AG04449 (cell line): ENCODE measurements at places on chromosomes 12 and 14.

GRCh38 chr12:44771485-44772021 is 104.6 kb downstream of the NELL2 start:
- no peak for DNase-seq

DNA sequence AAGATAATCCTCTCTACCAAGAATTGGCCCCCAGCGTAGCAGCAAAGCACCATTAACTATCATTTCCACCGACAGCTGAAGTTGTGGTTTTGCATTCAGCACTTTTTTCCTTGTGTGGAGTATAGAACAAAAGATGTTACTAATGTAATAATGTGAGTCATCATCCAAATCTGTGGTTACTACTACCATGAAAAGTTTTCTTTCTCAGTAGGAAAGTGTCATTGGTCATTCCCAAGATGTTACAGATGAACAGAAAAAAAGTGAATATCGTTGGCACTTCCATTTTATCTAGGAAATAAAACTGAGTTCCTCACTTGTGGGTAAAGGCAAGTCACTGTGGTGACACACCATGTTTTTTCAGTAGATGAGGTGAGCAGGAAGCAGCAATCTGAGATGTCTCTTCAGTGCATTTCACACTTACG is 30.3 kb upstream of the IFNG start:
- DNase-seq = no peak

GRCh38 chr12:41213107-41213506 is 25.0 kb downstream of the PDZRN4 start:
- DNase-seq = no peak

DNA sequence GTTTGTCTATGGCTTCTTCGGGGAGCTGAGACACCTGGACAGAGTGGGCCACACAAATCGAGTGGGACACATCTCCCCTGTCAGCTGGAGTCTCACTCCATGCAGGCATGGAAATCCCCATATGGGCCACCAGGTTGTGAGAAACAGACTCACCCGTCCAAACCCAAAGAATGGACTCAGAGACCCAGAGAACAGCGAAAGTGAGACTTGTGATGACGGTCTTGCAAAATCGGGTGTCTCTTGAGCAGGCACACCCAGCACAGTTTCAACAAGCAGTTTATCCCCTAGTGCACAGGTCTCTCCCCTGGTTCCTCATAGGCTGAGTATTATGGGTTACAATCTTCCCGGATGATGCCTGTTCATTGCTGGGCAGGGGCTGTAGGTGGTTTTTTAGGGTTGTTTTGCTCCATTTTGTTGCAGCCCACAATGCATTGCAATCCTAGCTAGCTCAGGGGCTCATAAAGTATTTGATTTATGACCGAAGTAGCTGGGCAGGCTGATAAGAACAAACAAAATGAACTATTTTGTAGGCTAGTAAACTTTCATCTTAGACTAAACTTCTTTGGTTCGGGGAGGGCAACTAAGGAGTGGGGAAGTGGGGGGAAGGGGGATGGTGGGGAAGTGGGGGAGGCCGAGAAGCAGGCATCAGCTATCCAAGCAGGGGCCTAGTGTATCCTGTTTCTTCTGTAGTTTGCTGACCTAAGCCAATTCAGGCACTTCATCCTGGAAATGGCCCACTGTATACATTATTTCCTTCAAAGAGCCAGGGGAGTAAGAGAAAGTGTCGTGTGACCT is 45.3 kb downstream of the IQSEC3 start:
- no peak for DNase-seq

- DNase-seq = no peak
These were observed 17.1 kb upstream of the BICD1 start for GRCh38 chr12:32089586-32089985.

DNA sequence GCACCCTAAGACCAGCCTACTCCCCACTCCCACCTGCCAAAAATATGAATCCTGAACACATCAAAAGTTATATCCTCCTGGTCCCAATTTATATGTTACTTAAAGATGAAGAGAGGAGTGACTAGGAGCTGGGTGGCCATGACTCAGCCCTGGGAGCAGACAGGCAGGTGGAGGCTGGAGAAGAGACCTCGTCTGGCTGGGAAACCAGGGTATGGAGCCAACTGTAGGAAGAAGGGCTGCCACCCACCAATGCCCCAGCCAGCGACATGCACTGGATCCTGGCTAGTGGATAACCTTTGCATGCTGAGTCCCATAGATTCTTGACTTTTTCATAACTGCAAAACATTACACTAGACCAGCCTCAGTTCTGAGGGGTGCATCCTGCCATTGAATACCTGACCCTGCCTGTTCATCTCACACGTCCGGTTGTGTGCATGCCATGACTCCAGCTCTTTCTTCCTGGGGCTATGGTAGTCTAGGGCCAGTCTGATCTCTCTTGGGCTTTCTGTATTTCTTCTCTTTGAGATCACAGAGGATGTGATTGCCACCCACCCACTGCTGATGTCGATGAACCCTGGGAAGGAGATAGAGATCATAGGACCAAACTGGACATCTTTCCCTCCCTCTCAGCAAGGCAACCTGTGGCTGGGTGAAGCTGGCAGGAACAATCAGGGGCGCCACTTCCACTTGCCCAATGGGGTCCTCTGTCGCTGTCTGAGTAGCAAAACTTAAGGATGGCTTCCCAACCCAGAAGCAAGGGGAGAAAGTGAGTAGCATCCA is 69.6 kb upstream of the DDX11 start:
- no peak for DNase-seq

DNA sequence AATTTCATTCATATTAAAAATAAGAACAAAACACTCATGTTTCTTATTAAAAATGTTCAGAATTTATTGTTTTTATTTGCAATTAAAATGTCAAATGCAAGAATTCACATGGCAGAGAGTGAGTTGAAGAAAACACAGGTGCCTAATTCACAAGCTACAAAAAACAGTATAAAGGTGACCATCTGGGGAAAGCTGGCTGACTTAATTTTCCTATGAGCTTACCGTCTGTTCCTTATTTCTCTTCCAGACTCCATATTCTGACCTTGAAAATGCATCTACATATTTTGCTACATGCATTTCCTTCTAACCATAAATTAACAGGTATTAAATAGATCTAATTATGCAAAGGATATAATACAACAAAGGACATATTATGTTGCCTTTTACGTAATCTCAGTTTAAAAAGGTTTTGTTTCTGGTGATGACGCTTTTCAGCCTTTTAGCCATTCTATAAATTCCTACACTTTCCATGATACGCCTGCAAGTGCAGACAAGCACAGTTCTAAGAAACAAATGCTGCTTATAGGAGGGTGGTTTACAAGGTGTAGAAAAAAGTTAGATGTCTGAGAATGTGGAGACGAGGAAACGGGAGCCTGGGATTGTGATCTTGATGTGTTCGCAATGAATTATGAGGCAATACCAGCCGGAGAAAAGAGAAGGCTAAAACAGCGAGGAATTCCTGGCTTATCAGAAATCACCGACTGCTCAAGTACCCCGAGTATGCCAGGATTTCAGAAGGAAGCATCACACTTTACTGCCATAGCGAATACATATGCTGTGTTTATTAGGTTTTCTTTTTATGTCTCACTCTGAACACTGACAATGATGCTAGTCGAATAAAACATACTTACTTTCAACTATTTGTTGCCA is 24.6 kb downstream of the LIN7A start:
- no peak for DNase-seq

DNA sequence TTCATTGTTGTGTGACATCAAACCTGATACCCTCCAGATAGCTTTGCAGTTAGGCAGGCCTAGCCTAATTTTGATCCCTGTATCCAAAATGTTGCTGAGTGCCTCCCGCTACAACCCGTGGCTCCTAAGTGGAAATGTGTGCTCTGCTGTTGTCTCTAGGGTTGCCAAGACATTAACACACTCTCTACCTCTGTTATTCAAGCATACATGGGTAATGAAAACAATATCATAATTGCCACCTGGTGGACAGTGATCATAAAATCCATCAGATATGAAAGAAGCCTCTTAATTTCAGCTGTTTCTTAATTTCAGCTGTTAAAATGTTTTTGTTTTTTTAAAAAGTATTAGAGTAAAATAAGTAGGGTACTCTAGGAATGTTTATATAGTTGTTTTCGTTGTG is 93.5 kb downstream of the PLEKHA5 start:
- no peak for DNase-seq

- DNase-seq = no peak
These were observed 37.4 kb upstream of the PSMA6 start for GRCh38 chr14:35254736-35255135.

DNA sequence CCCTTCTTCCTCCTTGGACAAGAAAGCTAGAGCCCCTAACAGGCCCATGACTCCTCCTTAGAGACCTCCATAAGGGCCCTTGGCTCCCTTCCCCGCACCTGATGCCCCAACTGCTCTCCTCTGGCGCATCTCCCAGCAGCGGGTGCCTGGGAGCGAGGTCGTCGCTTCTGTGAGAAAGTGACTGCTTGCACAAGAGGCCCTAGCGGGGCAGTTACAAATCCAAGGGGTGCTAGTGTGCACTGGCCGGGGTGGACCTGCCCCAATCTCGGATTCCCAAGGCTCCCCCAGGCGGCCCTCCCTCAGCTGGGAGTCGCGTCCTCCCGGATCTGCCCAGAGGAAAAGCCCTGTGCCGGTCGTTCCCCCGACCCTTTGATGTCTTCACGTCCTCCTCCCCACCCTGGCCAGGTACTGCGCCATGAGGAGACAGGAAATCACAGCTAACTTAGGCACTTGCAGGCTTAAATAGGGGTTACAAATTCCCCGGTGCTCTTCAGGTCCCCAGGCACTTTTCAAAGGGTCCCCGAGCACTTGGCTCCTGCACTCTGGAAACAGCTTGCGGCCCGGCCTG is 2.8 kb downstream of the NKX2-8 start:
- no peak for DNase-seq

- no peak for DNase-seq
These were observed 59.3 kb downstream of the HEATR5A start for GRCh38 chr14:31360919-31361662.

GRCh38 chr14:95268350-95268749 is 51.4 kb downstream of the CLMN start:
- no peak for DNase-seq

DNA sequence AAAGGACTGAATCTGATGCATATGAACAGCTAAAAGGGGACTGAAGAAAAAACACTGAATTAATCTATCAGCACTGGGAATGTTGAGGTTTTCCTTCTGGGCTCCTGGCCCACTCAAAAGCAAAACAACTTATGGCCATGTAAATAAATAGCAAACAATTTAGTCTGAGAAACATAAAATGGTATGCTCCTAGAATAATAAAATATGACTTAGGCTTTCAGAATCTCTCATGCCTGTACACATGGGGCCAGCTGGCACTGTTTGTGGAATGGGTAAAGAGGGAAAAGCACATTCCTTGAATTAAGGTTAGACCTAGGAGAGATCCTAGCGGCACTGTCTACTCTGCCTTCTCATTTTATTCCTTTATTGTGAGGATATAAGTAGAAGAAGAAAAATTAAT is 6.2 kb downstream of the KLHDC2 start:
- DNase-seq = no peak

DNA sequence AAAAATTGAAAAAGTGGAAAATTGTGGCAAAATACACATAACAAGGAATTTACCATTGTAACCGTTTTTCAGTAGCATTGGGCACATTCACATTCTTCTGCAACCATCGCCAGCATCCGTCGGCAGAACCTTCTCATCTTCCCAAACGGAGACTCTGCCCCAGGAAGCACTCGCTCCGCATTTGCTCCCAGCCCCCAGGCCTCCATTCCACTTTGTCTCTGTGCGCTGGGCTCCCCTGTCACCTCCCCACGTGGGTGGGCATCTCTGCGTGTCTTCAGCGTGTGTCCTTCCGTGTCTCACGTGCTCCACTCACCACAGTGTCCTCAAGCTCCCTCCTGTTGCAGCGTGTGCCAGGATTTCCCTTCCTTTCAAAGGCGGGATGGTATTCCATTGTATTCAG is 9.9 kb downstream of the GPR132 start:
- no peak for DNase-seq

DNA sequence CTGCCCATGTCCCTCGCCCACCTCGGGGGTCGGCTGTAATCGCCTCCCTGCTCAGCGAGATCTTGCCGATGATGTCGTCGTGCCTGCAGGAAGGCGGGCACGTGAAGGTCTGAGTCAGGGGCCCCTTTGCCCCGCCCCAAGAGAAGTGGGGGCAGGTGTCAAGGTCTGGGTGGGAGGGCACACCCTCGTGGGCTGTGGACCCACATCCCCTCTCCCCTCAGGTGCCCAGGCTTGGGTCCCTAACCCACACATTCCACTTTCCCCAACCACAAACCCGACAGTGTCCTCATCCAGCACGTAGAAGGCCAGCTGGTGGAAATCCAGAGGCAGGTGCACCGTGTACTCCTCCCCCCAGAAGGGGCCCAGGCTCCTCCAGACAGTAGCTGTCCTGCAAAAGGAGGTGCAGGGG is 7.8 kb downstream of the RASAL1 start:
- no peak for DNase-seq

DNA sequence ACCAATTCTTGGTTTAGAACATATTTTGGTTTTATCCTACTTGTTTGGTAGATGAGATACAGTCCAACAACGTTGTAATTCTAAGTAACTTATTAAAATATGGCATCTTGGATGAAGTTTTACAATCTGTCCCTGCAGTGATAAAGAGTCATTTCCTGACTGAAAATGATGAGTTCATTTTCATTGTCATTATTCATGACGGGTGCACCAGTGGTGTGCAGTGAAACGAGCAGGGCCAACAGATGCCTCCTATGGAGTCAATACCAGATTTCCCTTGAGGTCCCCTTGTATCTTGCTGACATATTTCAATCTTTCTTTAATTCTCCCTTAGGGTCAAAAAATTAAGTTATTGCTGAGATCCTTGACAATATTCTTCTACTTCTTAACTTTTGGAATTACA is 438.5 kb downstream of the LRIG3 start:
- no peak for DNase-seq

DNA sequence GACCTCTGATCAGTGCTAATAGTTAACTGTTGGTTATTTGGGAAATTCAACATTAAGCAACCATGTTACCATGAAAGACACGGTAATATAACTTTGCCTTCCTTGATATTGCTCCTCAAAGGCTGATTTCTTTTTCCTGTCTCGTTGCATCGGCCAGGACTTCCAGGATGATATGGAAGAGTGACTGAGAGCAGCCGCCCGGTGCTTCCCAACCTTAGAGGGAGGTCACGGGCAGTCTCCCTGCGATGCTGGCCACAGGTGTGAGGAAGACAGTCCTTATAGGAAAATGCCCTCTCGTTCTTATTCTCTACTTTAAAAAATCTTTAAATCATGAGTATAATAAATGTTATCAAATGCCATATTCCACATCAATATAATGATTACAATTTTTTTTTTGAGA is 33.1 kb upstream of the GPR132 start:
- DNase-seq = no peak

DNA sequence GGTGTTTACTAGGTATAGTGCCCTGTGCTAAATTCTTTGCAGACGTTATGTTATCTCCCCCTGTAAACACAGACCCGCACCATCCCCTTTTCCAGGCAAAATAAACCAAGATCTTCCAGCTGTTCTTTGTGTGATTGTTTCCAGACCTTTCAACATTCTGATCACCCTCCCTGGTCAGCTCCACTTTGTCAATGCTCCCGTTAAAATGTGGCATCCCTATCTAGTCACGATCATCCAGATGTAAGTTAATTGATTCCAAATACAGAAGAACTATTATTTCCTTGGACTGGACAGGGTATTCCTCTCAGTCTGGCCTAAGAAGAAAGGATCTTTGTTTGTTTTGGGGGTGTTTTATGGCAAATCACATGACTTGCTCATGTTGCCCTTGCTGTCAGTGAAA is 127.6 kb upstream of the ARID2 start:
- DNase-seq = no peak

- DNase-seq = no peak
These were observed 13.3 kb upstream of the DTX1 start for GRCh38 chr12:113043240-113043639.
